ENCODE measurements at places on chromosomes 6 and 20.

DNA sequence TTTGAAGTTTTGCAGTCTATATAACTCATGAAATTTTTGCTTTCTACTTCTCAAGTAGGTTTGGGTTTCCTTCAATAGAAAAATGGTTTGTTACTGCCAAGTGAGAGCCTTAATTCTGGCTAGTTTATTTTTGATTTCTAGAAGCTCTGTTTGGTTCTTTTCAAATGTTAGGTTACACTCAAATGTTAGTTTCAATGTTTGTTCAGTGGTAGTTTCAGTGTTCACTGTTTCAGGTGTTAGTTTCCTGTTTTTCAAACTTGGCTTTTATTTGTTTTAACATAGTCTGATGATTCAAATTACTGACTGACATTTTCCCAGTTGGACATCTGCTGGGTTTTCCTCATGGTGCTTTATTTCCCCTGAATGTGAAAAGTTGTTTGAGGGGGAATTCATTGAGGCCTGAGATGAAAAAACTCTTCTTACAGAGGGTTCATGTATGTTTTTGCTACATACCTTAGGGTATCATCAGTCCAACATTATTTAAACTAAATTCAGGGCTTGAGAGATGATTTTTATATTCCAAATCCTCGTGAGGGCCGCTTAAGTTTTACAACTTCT, 189.0 kb downstream of the JARID2 start:
- DNase-seq = no peak

- no peak for DNase-seq
These were observed 277.6 kb downstream of the CLIC5 start for GRCh38 chr6:45738057-45738455.

DNA sequence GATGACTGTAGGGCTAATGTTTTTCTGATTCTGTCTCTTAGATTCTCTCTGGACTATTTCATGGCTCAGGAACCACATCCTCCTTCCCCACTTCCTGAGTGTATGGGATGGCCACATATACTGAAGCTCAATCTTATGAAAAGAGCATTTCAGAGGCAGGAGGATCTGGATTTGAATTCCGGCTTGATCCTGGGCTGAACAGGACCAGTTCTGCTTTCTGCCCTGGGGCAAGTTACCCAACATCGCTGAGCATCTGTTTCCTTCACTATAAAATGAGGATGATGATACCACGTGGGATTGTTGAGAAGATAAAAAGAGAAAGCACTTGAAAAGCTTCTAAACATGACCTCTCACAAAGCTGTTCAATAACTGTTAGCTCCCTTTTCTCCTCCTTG, 168.4 kb upstream of the TNFAIP3 start:
- DNase-seq = no peak

DNA sequence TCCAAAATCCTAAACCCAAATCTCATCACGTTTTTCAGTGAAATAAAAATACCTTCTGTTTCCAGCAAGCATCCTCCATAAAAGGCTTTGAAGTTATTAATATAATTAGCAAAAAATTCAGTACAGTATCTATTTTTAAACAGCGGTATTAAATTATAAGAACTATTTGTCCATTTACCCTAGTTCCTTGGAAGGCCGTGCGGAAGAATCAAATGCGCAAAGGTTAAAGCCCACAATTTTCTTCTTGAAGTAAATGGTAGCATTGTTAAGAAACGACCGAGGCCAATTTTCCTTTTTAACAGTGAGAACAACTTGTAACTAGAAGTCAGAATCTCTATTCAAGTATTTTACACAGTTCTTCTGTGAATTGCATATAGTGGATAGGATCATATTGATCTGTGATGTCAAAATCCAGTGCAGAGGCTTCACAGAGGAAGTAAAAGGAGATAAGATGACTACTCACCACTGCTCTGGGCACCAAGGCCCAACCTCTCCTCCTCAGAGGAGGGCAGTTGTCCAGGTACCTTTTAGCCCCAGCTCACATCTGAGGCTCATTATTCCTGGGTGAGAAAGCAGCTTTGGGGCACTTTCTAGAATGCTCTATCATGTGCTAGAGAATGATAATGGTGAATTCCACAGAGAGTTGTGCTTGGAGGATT, 36.3 kb downstream of the TNFAIP3 start:
- DNase-seq = no peak

GRCh38 chr6:53728570-53729194, 63.1 kb upstream of the KLHL31 start:
- DNase-seq = peak; percentile 33

GRCh38 chr6:123089226-123089625, 93.2 kb downstream of the CLVS2 start:
- DNase-seq = no peak

DNA sequence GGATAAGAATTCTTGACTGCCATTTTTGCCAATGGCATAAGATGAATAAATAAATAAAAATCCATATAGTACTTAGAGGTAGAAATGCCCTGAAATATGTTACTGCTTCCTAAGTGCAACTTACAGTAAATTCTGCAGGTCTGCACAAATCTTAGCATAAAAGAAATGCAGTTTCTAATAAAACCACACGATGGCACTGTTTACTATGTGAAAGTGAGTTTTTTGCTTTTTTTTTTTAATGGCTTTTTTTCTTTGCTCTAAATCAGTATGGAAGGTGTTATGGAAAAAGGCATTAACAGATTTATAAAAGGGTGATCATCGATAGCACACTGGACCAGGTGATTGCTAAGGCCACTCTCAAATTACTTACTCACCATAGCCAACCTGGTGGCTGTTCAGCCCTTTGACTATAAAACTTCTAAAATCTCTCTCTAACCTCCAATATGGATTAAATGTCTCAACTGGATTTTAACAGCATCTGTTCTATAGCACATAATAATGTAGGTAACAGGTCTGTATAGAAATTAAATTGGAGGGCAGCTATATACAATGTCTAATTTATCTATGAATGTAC, 45.8 kb downstream of the AHI1 start:
- DNase-seq = no peak

GRCh38 chr6:10437891-10438290, 23.0 kb upstream of the TFAP2A start:
- no peak for DNase-seq

Data from stimulated activated CD8-positive, alpha-beta memory T cell treated with anti-CD3 and anti-CD28 coated beads, Interleukin-7, amount 100 ng/mL, for 4 hours (primary cell).